ENCODE measurements at places on chromosomes 5 and 9.

DNA sequence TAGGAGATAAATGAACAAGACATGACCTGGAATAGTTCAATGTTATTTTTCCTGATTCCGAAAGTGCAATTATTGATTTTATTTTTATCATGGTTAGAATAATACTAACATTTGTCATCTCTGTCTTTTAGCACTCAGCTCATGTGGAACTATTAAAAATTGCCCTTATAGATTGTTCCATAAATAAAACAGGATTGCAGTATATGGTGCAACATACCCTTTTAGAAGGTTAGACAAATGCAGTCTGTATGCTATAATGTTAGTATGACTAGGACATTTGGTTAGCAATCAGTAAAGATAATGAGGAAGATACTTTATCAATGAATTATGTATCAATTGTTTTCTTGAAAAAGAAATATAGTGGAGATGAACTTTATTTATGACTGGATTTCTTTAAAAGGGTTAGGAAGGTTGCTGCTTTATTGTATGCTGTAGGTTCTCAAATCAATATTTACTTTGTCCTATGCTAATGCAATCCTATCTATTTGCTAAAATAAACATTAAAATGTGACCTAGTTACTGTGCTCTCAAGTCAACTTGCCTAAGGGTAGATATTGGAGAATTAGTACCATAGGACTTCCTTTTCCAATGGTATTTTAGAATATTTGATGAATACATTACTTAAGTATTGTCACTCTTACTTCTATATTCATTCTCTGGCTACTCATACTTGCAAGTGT lies 348.9 kb upstream of the ISL1 start:
- no peak for DNase-seq

- no peak for DNase-seq
Measured at GRCh38 chr5:131855452-131855851, 58.6 kb upstream of the FNIP1 start.

DNA sequence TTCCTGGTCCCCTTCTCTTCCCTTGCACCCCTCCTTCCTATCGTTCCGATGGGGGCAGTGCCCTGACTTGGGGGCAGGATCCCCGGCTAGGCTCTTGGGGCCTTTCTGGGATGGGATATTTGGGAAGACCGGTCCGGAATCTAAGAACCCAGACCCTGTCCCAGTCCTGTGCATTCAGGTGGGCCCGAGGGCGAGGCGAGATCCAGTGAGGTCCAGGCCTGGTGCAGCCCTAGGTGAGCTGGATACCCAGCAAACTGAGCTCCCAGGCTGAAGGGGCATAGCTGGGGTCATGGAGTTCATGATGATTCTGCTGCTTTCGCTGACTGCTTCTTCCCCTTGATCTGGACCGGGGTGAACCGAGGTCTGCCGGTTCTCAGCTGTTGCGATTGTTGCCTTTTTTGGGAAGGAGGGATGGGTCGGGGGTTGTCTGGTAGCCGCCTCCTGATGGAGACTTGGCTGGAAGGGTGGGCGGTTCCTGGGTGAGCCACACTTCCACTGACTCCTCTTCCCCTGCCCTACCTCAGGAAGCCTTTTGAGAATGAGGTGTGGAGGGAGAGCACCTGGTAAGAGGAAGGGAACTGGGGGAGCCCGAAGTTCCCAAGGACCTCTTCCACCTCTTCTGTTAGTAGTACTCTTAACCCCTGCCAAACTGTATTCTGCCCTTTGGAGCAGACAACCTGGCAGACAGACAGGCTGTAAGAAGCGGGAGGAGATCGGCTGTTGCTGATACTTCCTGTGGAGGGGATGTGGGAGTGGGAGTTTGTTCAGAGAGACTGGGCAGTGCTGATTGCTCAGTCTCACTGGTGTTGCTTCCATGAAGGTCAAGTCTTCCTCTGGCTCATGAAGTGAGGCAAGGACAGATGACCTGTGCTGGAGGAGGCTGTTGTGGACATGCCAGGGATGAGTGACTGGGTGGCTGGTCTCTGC lies 1.0 kb downstream of the LRRC8A start:
- no peak for DNase-seq

DNA sequence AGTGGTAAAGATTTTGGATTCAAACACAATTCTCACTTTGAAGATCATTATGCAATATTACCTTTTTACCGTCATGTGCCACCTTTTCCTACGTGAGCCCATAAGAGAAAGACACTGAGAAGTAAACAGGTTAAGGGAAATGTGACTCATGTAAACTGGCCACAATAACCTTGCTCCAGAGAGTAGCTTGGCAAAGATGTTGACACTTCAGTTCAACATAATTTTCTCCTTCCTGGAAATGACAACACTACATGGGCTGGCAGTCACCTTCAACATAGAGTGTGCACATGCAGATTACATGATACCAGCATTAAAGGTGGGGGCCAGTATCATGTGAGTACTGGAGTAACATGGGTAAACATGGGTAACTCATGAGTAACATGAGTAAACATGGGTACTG lies 141.9 kb downstream of the CDK5RAP2 start:
- DNase-seq = no peak

- DNase-seq = no peak
Measured at GRCh38 chr9:73683862-73684591, 532.4 kb downstream of the ANXA1 start.

DNA sequence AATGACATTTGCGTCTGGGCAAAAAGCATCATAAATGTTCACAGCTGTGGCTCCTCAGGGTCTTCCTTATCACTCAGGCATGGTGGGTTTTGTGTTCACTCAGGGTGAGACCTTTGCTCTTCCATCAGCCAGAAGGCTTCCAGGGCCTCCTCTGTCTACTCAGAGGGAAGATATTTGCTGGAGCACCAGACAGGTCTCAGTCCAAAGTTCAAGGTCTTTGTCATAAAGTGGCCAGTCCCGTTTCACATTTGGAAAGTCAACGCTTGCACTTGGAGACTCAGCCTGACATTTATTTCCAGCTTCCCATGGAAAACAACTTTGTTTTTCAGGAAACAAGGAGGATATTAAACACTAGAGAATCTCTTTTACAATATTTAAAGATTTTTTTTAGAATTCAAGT lies 12.2 kb upstream of the CARTPT start:
- no peak for DNase-seq

GRCh38 chr9:134059661-134060395 lies 8.0 kb downstream of the BRD3 start:
- peak; percentile 21 for DNase-seq

DNA sequence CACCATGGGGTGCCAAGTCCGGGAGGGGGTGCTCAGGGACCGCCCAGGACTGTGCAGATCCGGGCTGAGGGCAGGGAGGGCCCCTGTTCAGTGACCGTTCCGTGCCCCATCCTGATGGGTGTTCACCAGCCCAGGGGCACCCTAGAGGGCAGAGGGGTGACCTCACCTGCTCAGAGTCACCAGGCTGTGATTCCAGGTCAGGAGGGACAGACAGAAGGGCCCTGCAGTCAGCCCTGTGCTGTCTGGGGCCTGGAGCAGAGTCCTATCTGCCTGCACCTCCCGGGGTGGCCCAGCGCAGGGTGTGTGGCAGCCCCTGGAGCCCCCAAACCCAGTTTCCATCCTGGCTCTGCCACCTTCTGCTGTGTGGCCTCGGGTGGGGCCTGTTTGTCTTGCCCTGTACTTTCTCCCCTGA lies 241.9 kb downstream of the PBX3 start:
- no peak for DNase-seq

DNA sequence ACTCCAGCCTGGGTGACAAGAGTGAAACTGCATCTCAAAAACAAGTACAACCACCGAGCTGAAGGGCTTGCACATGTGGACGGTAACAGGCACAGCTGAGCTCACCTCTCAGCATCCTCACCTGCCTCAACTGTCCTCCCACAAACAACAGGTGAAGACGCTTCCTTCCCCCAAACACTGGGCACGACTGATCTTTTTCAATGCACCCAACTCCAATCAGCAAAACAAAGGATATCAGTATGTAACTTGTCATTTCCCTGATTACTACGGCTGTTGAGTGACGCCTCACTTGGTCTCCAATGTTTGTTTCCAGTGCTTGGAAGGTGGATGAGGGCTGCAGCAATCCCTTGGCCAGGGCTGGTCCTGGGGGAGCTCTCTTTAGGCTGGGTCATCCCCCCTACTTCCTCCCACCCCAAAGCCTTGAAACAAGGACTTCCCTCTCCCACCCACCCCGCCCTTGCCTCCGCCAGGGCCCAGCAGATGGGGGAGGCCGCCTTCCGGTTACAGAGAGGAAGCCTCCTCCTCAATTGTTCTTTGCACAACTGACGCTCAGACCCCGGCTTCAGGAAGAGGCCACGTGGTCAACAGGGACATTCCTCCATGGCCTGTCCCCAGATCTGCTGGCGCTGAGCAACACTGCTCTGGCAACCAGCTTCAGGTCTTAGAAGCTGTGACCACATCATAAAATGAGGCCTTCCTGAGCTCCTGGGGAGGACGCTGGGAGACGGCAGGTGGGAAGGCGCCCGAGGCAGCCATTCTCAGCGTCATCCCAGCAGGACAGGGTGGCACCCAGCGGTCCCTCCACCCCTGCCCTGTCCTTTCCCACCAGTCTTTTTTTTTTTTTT lies 5.9 kb downstream of the FAM78A start:
- DNase-seq = peak; percentile 41

- no peak for DNase-seq
Measured at GRCh38 chr9:99021512-99021911, 77.8 kb downstream of the COL15A1 start.

- no peak for DNase-seq
Measured at GRCh38 chr9:27487128-27487640, 36.9 kb upstream of the IFNK start.

DNA sequence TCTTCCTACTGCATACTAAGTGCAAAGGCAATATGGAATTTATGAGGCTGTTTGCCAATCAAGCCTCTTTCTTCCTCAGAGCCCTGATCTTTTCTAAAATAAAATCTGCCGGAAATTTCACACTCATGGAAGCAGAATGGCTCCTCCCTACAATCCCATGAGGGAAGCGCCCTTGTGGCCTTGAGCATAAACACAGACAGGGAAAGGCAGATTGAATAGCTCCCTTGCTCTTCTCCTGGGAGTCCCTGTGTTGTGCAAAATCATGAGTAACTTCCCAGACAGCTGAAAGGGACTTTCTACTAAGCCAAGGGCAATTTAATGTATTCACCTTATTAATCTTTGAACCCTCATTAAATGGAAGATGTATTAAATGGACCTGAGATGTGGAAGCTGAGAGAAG lies 226.1 kb upstream of the PIK3R1 start:
- DNase-seq = no peak

DNA sequence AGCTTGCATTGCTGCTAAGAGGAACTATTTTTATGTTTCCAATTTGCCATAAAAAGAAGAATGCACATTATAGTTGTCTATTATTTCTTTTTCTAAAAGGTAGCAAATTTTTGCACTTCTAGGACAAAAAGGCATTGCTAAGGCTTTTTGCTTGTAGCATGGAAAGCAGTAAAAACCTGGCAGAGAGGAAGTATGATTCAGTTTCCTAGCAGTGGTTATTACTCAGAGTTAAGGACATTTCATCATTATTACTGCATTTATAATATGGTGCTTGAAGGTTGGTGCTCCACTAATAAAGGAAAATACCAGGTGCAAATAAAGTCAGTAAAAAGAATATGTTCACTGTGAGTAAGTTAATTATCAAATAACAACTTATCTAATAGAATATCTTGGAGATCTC lies 179.8 kb upstream of the PLPPR1 start:
- DNase-seq = no peak

- no peak for DNase-seq
Measured at GRCh38 chr5:124630767-124631704, 115.4 kb downstream of the ZNF608 start.

GRCh38 chr9:116800885-116801284 lies 113.8 kb downstream of the TRIM32 start:
- no peak for DNase-seq

DNA sequence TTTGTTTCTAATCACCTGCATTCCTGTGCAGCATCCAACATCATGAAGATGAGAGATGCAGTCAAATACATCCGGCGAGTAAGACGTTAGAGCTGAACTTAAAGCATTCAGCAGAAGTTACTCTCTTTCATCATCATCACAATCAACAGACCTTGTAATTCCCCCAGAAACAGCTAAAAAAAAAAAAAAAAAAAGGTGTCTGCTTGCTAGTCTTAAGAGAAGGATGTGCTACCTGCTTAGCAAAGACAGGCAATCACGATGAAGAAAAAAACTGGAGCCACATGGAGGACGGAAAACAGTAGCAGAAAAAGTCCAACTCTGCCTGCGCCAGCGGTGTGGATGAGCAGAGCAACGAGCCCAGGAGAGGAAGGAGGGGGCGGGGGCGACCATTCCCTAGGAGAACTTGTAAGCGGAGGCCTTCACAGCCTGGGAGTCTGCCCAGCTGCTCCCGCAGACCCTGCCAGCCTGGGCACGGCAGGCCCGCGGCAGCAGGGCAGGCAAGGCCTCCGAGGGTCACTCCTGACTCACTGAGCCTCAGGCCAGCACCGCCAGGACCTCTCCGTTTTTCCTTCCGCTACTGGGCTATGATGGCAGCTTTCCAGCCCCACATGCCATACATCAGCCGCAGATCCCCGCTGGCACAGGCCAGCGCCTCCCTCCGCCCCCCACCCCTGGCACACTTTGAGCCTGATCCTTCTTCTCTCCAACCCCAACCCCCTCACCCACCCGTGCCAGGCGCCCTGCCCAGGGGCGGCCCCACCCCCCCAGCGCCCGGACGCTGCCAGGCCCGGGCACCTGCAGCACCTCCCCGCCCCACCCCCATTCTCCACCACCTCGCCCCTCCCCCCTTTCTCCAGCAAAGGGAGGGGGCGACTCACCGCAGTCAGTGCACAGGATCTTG lies 1.4 kb downstream of the NRG2 start:
- peak; percentile 64 for DNase-seq

DNA sequence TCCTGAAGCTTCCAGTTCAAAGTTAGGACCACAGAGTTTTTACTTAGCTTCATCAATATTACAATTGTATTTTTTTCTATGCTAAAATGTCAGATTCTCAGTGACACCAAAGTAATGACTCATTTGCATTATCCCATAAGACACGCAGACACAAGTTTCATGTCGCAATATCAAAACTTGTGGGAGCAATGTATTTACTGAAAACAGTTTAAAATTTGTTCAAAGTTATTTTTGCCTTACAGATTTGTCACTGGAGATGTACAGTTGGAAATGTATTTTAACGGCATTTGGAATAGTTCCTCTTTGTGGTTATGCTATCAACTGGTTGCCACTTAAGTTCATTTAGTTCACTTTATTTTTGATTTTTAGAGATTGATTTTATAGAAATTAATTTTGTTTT lies 36.2 kb upstream of the DAP start:
- DNase-seq = no peak

DNA sequence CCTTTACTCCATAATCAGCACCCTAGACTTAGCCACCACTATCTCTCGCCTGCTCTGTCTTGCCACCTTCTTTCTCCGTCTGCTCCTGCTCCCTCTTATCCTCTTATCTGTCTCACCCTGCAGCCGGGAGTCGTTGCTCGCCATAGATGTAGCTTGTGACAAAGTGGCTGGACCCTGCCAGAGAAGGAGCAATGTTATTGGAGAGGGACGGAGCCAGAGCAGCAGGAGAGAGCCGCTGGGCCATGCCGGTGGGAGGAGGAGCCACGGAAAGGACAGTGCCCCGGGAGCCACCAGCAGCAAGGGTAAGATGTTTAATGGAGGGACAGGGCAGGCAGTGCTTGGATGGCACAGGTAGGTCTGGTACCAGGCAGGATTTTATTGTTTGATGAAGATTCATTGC lies 137.3 kb downstream of the SEC61B start:
- DNase-seq = peak; percentile 16

Data from C1 segment of cervical spinal cord (tissue), 14 donors.